ENCODE measurements at places on chromosomes 5 and 9. TPM values are rescaled to one million over a fixed set of nuclear protein-coding genes. Genes with fewer than 3 reads are reported as not detected.

GNAQ gene
- 59.0 TPM for polyA plus RNA-seq

KIF24 gene
- 6.0 TPM for polyA plus RNA-seq

OLFM1 gene
- 4.0 TPM for polyA plus RNA-seq

DNA sequence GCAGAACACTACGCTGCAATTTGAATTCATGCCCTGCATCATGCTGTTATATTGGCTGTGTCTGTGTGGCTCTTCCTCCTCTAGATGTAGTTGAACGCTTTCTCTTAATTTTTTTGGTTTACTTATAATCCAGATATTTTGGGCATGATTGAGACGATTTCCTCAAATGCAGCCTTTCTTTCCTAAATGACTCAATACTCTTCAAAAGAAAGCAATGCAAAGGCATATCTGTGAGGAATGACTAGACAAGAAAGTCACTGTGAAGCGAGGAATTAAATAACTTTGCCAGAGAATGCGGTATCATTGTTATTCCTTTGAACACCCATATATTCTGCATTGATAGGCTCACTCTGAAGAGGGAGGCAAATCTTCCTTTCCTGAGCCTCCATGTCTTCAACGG is 152.8 kb downstream of the YIPF5 start:
- DNase-seq: no peak

DNA sequence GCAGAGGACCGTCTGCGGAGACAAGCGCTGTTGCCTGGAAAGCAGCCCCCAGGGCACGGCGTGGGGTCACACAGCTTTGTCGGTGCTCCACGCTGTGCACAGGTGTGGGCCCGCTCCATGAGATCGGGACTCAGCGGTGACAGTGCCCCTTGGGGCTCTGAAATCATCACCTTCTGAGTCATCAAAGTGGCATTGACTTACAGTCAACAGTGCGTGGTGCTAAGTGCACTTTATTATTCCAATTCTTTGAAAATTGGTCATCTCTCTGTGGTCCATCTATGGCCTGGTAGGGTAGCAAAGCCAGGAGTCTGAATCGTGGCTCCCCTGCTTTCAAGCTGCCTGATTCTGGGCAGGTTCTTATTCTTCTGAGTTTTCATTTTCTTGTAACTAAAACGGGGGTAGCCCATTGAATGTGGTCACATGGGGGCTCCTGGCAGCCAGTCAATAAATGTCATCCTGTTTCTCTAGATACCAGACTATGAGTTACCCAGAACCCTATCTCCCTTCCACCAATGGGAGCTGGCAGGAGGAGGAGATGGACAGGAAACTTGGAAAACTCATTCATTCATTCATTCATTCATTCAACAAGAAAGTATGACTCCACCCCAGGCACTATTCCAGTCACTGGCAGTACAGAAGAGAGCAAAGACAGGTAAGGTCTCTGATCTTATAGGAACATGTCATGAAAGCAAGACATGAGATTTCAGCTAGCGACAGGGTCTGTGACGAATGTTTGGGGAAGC is 20.3 kb upstream of the UNC5A start:
- DNase-seq: no peak

All from left renal cortex interstitium (tissue), 4 donors.